ENCODE measurements at places on chromosomes 4 and X.

GRCh38 chr4:90081432-90082144 lies 45.6 kb upstream of the CCSER1 start:
- no peak for DNase-seq

DNA sequence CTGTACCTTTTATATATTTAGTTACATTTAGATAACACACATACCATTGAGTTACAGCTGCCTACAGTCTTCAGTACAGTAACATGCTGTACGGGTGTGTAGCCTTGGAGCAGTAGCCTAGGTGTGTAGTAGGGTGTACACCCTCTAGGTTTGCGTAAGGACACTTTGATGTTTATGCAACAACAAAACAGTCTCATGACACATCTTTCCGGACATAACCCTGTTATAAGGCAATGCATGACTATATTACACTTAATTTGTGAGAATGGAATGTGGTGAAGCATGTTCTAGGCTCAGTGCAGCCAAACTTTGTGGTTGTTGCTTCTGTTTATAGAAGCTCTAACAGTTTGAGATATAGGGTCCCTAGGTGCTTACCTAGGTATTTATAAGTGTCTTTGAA lies 65.4 kb downstream of the SPRY1 start:
- DNase-seq, result no peak

GRCh38 chr4:8340781-8341241 lies 71.3 kb downstream of the HTRA3 start:
- peak; percentile 94 for DNase-seq

- DNase-seq, result no peak
Observed at GRCh38 chr4:186592445-186592844, 37.1 kb upstream of the MTNR1A start.

DNA sequence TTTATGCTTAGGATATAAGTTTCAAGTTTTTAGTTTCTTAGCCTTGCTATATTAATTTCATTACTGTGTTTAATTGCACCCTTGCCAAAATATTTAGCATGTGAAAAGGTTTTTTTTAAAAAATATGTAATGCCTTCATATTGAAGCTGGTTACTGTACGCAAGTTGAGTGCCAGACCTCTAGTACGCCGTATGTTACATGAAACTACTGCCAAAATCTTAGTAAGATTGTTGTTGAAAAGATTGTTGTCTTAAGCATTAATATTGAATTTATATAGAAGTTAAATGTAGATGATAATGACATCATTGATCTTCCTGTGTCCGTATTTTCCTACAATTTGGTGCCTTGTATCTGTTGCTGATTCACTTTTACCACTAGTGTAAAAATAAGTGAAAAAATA lies 37.1 kb downstream of the FAM133A start:
- DNase-seq, result no peak

GRCh38 chrX:35557916-35558315 lies 240.2 kb upstream of the MAGEB16 start:
- DNase-seq, result no peak

GRCh38 chrX:132689612-132690563 lies 201.1 kb upstream of the MBNL3 start:
- no peak for DNase-seq

GRCh38 chr4:8269535-8270417 lies at the start of gene HTRA3:
Gene HTRA3 (plus strand): TSS chr4:8269754. CDS start chr4:8269969, 215 bp downstream.
- DNase-seq, result peak; percentile 81

DNA sequence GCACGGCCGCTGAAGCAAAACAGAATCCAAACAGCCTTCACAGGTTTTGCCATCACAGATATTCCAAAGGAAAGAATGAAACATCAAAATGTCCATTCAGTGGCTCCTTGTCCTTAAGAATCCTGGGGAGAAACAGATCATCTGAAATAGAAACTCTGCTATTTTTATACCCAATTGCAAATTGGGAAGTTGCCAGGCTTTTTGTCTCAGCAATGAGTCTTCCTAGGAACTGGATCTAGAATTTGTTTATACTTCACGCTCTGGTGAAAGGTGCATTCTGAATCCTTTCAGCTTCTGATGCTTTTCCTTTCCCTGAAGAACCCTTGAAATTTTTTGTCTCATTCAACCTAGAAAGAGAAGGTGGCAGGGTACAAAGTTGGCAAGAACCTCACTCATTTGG lies 218.9 kb downstream of the FBXW7 start:
- no peak for DNase-seq

DNA sequence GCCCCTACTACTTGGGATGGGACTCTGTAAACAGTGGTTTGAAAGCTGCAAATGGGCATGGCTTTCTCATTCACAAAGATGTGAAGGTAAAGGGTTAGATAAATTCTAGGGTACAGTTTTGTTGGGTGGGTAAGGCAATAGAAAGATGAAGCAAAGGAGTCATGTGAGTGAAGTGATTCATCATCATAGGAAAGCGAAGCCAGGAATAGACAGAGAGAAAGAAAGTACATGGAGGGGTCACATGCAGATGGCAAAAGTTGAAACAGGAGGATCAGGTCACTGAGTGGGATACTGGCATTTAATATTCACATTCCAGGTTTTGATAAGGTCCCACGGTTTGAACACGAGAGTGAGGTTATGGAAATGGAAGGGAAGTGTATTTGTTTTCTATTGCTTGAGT lies 8.2 kb upstream of the ABCG2 start:
- no peak for DNase-seq

DNA sequence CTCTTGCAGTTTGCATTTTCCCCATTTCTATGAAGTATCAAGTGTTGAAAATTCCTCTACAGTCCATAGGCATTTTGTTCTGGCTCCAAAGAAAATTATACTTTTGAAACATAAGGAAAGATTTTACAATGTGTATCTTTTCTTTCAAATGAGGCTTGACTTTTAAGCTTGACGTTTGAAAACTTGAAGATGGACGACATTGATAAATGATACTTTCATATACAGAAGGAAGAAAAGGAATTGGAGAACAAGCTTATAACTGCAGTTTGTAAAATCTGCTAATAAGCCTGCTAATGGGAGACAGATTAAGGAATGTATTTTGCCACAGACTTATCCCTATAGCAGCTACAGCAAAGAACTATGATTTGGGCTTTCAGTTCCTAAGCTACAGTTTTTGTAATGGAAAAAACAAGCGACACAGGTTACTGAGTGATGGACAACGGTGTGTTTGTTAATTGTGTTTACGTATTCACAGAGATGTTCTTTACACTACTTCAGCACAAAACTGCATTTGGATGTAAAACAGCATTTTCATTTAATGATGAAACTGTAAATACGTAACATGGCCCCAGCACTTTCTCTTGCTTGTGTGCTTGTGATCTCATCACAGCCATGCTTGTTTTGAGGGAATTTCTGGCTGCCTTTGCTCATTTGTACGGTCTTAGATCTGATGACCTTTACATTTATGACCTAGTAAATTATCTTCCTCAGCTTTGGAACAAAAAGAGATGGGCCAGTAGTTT lies 83.2 kb upstream of the FAT1 start:
- no peak for DNase-seq

DNA sequence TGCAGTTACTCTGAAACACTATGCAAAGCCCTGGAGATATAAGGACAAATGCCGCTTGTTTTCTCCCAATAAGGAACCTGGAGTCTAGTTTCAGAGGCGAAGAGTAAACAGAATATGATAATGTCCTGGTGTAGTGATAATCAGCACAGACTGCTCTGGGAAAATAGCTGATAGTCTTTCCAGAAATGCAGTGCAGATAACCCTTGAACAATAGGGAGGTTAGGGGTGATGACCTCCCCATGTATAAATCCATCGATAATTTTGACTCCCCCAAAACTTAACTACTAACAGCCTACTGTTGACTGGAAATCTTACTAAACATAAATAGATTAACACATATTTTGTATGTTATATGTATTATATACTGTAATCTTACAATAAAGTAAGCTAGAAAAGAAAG lies 1280.9 kb upstream of the TENM3 start:
- no peak for DNase-seq

DNA sequence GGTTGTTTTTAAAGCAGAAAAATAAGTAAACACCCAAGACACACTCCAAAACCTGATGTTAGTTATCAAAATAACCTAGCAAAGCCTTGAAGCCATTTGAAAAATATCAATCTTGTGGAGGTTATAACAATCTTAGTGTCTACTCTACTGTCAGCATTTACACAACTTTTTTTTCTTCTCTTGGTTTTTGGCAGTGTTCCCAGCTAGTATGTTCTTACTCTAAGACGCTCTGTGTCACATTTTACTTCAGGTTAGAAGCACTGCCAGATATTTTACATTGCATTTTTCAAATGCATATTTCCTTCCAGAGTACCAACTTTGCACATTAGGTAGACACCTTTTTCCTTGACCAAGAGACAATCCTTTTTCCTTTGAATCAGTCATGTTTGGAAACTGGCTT lies 114.0 kb upstream of the INPP4B start:
- DNase-seq, result no peak

- DNase-seq, result no peak
Observed at GRCh38 chr4:161892951-161893350, 270.8 kb downstream of the FSTL5 start.

- no peak for DNase-seq
Observed at GRCh38 chrX:136812286-136812685, 31.6 kb upstream of the ARHGEF6 start.

DNA sequence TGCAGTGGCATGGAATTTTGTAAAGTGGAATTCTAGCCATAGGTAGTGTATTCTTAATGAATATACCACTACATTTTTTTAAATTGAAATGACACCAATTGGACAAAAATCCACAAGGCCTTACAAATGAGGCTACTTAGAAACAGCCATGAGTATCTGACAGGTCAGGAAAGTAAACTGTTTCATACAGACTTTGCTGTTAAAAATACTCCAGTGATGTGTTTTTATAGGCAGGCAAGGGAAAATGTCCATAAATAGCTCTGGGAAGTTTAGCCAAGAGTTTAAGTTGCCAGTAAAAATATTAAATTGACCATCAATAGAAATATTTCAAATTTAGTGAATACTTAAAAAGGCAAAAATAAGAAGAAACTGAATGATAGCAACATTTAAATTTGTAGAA lies 41.8 kb upstream of the PDLIM5 start:
- DNase-seq, result no peak

Measured in femur (tissue), 1 donor.